Activated effector memory CD4-positive, alpha-beta T cell treated with anti-CD3 and anti-CD28 coated beads, Interleukin-2, amount 50 U/mL, for 16 hours (primary cell): ENCODE measurements at places on chromosomes 5 and 9.

GRCh38 chr9:113746486-113746885 is 129.6 kb upstream of the ZNF618 start:
- DNase-seq: no peak

GRCh38 chr5:29993286-29993685 is 1200.2 kb upstream of the CDH6 start:
- no peak for DNase-seq

- DNase-seq: no peak
These were observed 33.1 kb downstream of the PGGT1B start for GRCh38 chr5:115229606-115230005.

DNA sequence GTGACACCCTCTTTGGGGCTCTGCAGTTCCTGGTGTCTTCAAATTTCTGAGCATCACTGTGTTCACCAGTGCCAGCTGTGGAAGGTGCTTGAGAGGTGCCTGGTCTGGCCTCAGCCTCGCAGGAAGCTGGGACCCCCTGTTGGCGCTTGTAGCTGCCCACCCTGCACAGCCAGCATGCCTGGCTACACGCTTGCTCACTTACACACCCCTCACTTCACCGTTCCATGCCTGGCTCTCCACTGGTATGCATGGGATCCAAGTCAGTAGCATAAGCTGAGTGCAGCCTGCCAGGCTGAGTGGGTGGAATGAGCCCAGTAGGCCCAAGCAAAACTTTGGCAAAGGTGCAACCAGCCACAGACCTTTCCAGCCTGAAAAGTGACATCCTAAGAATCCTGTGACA is 801.4 kb upstream of the PTPRD start:
- DNase-seq: no peak

DNA sequence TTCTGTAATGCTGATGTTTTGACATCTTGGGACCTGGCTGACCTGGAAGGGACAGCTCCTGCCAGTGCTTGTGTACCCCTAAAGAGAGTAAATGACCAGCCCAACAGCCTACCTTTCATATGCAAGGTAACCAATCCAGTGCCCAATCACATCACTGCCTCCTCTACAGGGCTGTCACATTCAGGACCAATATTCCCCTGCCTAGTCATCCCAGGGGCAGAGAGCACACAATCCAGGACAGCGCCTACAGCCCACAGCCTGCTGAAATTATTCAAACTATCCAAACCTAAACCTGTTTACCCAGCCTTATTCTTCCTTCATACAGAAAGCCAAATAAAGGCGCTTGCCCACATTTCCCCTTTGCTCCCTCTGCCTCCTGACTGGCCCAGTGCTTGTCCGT is 284.1 kb downstream of the CTNND2 start:
- no peak for DNase-seq

- DNase-seq: no peak
These were observed 161.2 kb downstream of the ZNF462 start for GRCh38 chr9:107024193-107024592.

- no peak for DNase-seq
These were observed 54.5 kb upstream of the HNRNPA0 start for GRCh38 chr5:137808503-137809135.

- DNase-seq: no peak
These were observed 21.4 kb downstream of the EEIG1 start for GRCh38 chr9:127959398-127959797.

DNA sequence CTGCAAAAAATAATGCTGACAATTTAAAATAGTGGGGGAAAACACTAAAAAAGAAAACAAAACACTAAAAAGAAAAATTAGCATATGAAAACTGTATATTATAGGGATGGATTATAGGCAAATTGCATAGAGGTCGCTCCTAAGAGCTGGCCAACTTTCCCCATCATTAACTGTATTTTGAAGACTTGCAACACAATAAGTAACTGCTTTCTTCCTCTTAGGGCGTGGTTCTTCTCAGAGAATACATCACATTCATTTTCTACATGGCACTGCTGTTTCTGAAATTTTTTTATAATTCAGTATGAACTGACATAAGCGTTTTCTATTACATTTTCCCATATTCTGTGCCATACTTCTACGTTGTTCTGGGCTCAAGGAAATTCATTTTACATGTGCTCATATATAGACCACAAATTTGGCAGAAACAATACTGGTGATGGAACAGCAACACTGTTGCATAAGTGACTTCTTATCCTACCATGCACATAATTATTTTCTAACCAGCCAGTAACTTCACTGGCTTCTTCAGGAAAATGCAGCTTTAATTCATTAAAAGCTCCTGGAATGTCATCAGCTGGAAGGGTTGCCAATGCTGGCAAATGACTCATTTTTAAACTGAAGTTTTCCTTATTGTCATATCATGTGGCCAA is 171.2 kb upstream of the DMAC1 start:
- DNase-seq: no peak

GRCh38 chr5:130496215-130496614 is 592.0 kb downstream of the CHSY3 start:
- no peak for DNase-seq

GRCh38 chr9:134386951-134387831 is 60.9 kb downstream of the RXRA start:
- DNase-seq: no peak

DNA sequence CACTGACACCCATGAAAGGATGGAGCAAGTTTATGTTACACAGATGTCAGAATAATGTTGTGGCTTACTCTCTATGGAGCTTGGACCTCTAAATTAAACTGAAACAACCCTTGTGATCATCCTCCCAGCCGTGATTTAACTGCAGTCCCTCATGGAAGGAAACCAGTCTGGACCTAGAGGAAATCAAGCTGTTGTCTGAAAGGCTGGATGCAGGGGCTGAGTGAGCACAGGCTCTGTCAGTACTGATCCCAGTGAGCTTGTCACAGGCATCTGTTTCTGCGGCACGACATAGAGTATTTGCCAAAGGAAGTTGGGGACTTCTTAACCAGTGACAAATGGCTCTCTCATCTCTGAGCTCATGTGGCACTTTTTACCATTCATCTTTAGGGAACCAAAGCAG is 282.9 kb upstream of the MAP3K1 start:
- no peak for DNase-seq

DNA sequence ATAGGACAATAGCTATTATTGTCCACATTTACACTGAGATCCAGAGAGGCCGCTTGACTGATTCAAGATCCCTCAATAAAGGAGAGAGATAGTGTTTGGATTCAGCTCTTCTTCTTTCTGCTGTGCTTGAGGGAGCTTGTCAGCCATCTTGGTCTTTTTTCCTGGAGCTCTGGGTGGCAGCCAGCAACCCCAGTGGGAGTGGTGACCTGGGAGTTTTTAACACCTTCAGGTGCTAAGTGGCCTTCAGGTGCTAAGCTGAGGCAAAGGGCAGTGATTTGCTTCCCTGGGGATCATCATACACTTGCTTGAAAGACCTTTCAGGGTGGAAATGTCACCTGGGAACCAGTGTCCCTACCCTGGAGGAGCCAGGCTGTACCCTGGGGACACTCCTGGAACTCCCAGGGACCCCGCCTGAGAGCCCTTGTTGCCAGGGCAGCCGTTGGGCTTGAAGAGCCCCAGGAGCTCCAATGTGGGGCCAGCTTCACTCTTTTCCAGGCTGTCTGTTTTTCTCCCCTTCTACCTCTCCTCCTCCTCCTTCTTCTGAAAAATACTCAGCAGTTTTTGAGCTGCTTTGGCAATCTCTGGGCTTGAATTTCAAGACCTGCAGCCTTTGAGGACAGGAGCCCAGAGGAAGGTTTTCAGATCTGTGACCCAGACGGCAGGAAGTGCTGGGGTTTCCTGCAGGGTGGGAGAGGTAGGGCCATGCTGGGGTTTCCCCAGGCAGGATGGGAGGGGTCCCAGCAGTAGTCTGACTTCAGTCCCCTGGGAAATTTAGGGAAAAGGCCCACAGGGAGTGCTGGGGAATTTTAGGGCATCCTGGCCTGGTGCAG is 59.7 kb downstream of the FGF18 start:
- no peak for DNase-seq
